ENCODE measurements at places on chromosomes 7 and 10.

DNA sequence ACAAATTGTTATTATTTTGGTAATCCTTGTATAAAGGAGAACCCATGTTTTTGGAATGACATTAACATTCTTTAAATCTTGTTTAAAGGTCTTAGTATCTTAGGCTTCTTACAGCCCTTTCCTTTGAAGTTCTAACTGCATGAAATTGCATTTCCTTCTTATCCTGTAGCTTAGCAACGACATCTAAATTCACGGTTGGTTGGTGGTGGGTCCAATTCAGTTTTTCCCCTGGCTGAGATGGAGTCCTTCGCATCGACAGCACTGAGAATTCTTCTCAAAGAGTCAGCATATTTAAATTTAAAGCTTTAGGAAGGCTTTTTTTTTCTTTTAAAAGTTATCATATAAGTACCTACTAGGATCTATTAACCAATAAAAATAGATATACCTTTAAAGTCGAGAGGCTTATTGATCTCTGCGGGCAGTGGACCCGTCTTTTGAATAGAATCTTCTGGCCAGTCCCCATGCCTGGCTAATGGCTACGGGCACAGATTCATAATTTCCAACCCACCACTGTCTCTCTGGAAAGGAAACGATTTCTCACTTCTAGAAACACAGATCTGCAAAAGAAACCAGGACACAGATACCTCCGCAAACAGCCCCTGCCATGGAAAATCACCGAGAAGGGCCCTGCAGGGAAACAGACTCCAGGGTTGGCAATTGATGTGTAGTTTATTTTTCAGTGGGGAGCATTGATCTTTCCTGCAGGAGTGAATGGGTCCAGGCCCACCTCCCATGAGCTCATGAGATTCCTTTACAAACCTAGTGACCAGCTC lies 63.4 kb downstream of the RAMP3 start:
- DNase-seq = no peak

DNA sequence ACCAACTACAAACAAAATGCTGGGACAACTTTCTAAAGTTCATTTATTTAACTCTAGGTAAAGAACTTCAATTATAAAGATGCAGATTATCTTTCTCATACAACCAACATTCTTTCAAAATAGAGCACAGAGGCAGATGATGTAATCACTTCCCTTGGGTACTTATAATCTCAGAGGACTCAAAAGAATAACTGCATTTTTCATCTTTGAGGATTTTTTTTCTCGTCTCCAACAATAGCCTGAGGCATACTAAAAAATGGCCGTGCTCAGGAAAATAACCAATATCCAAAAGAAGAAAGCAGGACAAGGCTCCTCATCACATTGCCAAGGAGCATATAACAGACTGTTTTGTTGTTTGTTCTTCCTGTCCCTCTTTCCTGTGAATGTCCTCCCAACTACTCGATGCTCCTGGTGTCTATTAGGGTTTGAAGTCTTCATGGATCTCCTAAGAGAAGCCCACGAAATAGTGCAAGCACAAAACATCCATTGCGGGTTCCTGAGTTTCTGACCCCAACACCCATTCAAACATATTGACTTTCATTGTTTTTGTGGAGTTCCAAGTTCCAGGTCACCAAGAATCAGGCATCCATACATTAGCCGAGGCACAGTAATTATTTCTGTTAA lies 182.9 kb downstream of the SORCS1 start:
- no peak for DNase-seq

DNA sequence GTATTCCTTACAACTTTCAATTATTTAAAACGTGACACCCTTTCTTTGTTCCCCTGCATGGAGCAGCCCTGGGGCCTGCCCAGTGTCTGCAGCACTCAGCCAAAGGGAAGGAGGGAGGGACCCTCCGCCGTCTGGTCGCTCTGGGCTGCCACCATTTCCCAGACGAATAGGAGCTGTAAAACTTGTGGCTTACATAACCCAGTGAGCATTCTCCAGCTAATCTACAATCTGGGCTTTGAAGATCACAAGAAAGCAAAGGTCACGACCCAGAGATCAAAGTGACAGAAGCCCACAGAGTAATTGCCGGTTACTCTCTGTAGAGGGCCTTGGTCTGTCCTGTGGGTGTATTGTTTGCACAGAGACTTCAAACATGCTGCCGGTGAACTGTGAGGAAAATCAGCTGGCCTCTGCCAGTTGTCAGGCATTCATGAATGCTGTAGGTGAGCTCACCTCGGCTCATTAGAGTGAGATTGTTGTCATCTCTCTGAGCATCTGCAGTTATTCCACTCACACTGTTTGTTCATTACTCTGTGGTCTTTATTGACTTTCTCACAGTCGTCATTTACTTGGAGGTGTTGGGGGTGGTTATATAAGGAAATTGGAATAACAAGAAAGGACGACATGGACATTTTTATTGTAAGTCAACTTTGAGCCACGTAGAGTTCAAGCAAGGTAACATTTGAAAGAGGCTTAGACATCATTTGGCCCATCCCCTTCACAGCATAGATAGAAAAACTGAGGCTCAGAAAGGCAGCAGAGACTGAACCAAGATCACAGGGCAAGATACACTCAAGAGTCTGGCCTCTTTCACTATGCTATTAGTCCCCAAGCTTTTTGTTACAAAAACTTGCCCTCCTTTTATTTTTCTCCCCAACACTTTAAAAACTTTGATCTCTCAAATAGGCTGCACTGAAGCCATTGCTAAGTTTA lies 619.8 kb downstream of the LRMDA start:
- DNase-seq = no peak

DNA sequence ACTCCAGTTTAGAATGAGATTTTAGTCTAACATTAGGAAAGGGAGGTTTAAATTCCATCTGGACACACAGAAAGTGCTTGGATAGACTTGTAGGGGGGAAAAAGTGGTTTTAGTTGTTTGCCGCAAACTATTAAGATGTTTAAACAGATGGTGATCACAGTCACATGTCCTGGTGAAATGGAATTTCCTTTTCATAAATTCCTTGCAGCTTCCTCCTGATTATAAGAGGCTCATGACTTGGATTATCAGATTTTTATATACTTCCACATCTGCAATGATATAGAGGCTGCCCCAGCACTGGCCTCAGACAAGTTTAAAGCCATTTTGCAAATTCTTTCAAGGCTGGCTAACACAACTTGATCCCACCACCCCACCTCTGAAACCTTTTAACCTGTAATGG lies 106.4 kb upstream of the ARMC3 start:
- DNase-seq = no peak

GRCh38 chr10:13139150-13139549 lies 22.2 kb upstream of the MCM10 start:
- DNase-seq = no peak

DNA sequence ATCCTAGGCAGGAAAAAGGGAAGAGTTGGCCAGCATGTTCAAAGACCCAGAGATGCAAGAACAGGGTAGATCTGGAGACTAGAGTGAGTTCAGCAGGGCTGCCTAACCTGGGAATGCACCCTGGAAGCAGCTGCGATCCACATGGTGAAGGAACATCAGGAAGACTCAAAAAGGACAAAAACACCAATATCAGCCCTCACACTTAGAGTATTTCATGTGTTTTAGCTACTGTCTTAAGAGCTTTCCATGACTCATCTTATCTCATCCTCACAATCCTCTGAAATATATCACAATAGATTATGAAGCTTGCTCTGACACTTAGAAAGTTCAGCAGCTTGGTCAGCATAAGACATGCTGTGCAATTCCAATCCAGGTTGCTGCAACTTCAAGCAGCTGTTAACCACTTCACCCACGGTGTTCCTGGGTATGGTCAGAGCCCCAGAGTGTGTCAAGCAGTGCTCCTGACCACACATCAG lies 380.9 kb downstream of the PARD3 start:
- no peak for DNase-seq

DNA sequence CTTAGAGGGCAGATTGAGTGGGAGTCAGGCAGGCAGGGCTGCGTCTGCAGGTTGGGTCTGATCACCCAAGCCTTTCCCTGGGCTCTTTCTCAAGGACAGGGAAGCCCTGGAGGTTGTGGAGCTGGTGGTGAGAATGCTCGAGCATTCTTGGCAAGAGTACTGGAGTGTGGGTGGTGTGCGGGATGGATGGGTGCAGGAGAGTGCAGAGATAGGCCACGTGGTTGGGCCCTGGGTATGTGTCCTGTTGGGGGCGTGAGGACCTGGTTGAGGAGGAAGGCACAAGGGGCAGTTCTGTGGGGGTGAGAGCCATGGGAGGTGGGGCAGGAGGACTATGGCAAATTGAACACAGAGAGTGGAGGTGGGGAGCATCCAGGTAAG lies 135.9 kb downstream of the PTPN20 start:
- no peak for DNase-seq

DNA sequence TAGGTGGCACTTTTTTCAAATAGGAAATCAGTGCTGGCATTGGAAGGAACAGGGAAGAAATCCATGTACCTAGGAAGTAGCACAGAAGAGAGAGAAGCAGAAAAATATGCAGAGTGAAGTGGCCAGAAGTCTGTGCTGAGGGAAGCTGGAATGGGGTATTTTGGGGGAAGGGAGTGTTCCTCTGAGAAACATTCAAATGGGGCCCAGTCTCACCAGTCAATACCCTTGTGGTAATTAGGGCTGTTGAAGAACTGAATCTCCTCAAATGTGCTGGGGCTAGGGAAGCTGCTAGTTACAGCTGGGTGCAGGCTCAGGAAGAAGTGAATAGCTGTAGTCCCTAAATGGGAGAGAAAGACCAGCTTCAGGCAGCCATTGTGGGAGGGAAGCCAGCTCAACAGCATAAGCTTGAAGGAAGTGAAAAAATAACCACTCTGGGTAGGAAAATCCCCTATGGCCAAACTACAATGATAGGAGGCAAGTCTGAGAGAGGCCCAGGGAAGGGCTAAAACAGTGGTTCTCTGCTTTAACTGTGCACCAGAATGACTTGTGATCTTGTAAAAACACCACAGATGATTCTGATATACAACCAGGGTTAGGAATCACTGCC lies 7.6 kb downstream of the NDST2 start:
- DNase-seq = no peak
